NCI-H1092 treated with DMSO at 0.1 percent for 48 hours (cell line): ENCODE measurements at places on chromosomes 1 and 21.
A peak's percentile ranks its signal among the peaks of the same experiment; 100 is the strongest.

DNA sequence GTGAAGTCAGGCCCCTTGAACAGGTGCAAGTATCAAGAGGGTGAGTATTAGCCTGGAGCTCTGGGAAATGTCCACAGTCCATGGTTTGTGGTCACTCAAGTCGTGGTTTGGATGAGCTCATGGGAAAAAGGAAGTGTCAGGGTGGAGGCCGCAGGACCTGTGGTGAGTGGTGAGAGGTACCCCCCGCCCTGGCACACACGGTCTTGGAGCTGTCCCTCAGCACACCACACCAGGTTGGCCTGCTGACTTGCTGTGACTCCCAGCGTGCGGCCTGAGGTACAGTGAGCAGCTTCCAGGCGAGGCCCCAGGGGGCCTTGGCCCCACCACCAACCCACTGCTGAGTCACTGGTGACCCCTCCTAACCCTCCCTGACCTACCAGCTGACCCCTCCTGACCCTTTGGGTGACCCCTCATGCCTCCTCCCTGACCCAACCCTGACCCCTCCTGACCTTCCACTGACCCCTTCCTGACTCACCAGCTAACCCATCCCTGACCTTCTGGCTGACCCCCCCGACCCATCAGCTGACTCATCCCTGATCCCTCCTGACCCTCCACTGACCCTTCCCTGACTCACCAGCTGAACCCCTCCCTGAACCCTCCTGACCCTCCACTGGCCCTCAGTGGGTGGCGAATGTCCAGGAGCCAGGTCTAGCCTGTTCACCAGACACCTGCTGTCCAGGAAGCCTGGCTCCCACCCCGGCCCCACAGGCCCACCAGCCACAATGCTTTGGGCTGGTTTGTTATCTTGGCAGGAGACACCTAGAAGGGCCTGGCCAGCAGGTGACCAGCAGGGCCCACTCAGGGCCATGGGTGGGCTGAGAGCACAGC is 34.8 kb upstream of the RNF187 start:
- no peak for DNase-seq

DNA sequence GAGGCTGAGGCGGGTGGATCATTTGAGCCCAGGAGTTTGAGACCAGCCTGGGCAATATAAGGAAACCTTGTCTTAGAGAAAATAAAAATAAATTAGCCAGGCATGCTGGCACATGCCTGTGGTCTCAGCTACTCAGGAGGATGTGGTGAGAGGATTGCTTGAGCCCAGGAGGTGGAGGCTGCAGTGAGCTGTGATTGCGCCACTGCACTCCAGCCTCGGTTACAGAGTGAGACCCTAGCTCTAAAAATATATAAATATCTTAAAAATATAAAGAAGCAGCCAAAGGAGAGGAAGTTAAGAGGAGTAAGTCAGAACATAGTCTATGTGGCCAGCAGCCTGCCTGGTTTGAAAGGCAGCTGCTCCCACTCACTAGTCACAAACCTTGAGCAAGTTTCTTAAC is 4.5 kb upstream of the IL10RB start:
- no peak for DNase-seq

DNA sequence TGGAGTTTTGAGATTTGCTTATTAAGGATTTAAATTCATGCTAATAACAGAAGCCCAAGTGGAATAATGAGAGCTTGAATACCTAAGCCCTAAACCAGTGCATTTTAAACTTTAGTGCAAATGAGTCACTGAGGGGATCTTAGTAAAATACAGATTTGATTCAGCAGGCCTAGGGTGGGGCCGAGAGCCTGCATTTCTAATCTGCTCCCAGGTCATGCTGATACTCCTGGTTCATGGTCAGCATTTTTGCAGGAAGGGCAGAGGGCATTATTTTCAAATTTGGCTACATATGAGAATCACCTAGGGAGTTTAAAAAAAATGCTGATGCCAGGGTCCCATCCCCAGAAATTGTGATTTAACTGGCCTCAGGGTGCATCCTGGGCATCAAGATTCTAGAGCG is 39.3 kb downstream of the DNTTIP2 start:
- DNase-seq: no peak

GRCh38 chr1:212565079-212565478 is 43.5 kb upstream of the ATF3 start:
- no peak for DNase-seq

GRCh38 chr1:41666981-41667631 is 182.6 kb upstream of the EDN2 start:
- DNase-seq: no peak

- no peak for DNase-seq
Observed at GRCh38 chr1:147777694-147778093, 17.3 kb upstream of the GJA5 start.

- no peak for DNase-seq
Observed at GRCh38 chr1:151529211-151529702, 10.9 kb upstream of the TUFT1 start.

GRCh38 chr1:94899756-94900155 is 27.2 kb downstream of the CNN3 start:
- DNase-seq: no peak

- no peak for DNase-seq
Observed at GRCh38 chr1:199725002-199725565, 302.4 kb upstream of the NR5A2 start.

DNA sequence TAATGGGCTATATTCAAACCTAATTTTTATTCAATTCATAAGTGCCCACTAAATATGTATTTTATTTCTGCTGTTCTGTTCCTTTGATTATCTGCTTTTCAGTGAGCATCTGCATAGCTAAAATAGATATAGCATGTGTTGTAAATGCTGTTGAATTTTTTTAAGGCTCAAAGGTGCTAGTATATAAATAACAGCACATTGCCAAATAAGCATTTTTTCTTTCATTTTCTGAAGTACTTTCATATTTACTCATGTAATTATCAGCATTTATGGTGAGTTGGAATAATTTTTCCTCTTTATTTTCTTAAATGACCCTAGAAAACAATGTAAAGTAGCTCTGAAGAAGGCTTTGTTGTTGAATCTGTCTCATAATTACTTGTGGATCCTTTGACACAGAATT is 69.6 kb upstream of the B3GALT2 start:
- DNase-seq: no peak

GRCh38 chr1:1906185-1907097 is 8.6 kb upstream of the CALML6 start:
- peak; percentile 42 for DNase-seq

DNA sequence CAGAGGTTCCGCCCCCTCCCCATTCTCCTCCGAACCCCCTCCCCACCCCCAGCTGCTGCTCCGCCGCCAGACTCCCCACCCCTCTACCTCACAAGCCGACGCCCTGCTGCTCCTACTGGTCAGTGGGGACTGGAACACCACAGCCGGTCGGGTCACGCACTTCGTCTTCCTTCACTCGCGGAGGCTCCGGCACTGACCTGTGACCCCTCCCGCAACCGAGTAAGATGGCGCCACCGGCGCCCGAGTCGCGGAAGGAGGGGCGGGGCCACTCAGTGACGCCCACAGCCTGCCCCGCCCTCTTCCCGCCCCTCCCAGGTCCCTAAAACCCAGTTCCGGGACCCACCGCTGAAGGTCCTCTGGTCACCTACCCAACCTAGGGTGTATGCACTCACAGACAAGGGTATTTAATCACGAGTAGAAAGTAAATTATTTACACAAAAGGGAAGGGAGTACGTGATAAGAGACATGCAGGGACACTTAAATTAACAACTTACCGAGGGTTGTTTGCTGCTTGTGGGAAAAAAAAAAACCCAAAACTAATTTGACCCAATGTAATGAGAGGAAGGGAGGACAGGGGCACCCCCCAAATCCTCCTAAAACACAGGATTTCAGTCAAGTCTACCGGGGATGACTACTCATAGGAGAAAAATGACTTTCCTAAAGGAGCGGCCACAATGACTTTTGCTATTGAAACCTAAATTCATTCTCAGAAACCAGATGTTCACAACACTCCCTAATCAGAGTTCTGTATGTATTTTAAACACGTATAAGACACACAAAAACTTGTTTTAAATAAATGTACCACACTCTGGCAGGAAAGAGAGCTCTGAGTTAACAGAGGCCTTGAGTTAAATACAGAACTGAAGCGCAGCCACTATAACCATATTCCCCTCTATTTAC is at the start of gene RIT1:
Gene RIT1 (minus strand): TSS at position 194 of the 900 bp plus-strand sequence. CDS start 588 bp downstream, outside the sequence.
- DNase-seq: peak; percentile 78

DNA sequence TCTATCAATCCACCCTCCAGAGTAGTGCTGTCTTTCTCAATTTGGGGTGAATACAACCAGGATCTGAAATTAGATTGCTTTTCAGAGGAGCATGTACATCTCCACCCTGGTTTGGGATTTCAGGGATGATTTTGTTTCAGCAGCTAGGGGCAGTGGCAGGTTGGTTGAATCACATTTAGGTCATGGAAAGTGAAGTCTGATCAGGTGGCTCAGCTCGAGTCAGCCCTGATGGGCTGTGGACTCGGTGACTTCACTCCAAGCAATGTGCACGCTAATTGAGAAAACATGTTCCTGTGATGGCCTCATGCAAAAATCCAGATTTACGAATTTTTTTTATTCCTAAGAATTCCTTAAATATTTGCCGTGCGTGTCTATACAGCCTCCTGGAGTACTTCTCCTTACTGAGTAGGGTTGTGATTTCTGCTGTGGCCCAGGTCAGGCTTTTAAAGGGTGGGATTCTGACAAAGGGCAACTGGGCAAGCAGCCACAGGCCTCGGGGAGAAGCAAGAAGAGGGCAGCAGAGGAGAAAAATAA is 7.5 kb downstream of the NGF start:
- DNase-seq: no peak

GRCh38 chr1:67745875-67746698 is 61.1 kb downstream of the GADD45A start:
- DNase-seq: no peak

DNA sequence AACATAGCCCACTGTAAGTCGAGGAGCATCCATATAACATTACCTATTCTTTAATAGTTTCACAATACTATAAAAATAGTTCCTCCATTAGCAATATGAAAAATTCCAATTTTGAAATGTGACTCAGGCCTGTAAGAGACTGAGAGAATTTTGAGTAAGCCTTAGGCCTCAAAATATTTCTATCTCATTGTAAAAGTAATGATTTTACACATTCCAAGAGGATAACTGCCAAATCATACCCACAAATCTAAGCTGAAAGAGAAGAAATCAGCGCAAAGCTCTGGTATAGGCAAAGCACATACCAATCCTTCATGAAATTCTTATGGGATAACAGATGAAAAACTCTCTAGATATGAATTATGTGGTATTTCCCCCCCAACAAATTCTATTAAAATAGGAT is 144.1 kb downstream of the CDC42BPA start:
- DNase-seq: no peak

DNA sequence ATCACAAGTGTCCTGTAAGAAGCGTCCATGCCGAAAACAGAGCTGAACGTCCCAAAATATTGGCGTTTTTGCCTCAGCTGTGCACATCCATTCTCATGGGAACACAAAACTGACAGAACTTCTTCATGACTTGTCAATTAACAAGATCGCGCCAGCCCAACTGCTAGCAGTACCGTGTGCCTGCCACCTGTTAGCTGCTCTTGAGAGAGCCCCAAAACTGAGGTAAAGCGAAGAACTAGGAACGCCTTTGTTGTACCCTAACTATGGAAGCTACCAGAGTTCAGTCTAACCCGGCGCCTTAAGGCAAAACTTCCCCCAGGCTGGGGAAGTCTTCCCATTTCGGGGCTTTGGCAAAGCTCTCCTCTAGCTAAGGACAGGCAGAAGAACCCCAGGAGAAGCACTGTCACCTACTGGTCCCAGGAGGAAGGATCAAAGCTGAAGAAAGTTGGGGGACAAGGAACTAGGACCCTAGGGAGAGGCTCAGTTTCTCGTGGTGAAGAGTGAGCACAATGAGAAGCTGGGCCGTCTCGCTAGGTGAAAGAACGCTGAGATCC is 719 bp downstream of the EYA3 start:
- no peak for DNase-seq

GRCh38 chr1:15430787-15431570 is 7.3 kb upstream of the CTRC start:
- peak; percentile 45 for DNase-seq

GRCh38 chr1:162629651-162630050 is 2.6 kb upstream of the DDR2 start:
- no peak for DNase-seq

DNA sequence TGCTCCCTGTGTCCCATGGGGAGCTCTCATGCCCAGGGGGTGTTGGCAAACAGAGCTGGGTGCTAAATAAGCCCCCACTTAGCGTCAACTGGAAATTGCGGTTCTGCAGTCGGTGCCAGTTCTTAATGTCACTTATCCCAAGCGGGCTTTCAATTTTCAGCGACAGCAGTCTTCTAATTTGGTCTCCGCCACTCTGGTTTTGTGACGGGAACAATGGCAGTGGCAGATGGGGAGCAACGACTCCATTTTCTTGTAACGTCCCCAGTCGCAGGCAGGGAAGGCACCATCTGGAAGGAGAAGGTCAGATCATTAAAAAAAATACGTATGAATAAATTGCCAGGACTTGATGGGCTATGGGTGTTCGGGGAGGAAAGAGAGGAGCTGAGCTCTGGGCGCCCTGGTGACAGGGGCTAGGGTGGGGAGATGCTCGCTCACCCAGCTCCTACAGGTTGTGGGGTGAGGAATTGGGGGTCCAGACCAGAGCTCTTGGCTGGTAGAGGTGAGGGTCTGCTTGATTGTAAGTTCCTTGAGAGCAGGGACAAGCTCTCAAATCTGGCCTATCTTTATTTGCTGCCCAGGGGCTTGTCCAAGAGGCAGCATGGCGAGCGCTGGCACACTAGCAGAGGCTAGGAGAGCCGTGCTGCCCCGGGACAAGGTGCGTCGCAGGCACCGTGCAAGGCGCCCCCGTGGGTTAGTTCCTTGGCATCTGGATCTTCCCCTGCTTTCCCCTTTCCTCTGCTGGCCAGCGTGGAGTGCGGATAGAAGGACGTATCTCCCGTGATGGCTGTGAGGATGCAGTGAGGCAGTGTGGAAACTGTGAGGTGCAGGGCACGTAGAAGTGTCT is 105.8 kb downstream of the ARHGEF10L start:
- DNase-seq: peak; percentile 92

GRCh38 chr1:17610713-17611112 is 71.2 kb downstream of the ARHGEF10L start:
- DNase-seq: no peak

- DNase-seq: no peak
Observed at GRCh38 chr1:236222632-236223031, 59.1 kb downstream of the ERO1B start.
